T-cell (primary cell): ENCODE measurements at places on chromosomes 6 and 20.

GRCh38 chr6:131929264-131929663 lies 21.9 kb downstream of the CCN2 start:
- no peak for DNase-seq

- no peak for DNase-seq
These were observed 63.5 kb downstream of the JAG1 start for GRCh38 chr20:10610251-10610650.

DNA sequence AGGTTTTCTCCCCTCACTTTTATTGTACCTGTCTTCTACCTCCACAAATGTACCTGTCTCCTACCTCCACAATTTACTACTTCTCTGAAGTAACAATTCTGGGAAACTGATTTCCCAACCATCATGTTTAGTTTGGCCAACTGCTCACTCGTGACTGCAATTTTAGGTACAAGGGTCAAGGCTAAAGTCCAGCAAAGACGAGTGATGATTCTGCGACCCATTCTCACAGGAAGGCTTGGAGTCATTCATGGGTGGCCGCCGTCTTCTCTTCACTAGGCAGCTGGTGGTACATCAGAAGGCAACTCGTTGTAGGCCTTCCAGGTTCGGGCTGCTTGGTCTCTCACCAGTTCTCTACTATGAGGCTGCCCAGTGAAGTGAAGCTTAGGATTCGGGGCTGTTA lies 483.8 kb upstream of the JARID2 start:
- no peak for DNase-seq

GRCh38 chr6:126672649-126673048 lies 332.7 kb downstream of the CENPW start:
- no peak for DNase-seq

- no peak for DNase-seq
These were observed 109.2 kb upstream of the RALGAPA2 start for GRCh38 chr20:20821484-20822260.

GRCh38 chr6:10030942-10031537 lies 383.8 kb downstream of the TFAP2A start:
- no peak for DNase-seq

GRCh38 chr6:16747232-16748024 lies 13.8 kb downstream of the ATXN1 start:
- DNase-seq = no peak

DNA sequence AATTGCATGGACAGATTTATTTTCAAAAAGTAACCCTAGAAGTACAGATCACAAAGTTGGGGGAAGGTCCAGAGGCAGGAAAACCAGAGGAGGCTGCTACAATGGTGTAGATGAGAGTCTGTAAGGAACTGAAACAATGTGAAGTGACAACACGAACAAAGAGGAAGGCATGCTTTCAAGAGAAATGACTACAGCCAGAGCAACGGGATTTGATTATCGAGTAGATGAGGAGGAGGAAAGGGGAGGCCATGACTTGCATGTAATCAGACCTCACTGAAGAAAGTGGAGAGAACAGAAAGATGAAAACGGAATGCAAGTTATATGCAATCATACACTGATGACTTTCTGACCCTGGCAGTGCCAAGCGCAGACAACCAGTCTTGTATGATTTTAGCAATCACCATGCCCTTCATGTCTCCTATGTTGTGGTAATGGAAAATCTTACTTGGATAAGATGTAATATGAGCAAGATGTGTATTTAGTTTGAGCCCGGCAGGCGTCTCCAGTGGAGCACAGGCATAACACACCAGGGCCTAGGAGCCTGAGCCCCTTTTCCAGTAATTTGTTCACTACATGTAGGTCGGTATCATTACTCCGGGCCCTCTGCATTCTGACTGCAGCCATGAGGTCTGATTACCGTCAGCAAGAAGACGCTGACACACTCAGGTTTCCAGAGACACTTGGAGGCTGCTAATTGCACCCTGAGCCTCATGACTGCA lies 34.0 kb upstream of the FAM83C start:
- no peak for DNase-seq
